ENCODE measurements at places on chromosomes 12 and 14.
A peak's percentile ranks its signal among the peaks of the same experiment; 100 is the strongest.

DNA sequence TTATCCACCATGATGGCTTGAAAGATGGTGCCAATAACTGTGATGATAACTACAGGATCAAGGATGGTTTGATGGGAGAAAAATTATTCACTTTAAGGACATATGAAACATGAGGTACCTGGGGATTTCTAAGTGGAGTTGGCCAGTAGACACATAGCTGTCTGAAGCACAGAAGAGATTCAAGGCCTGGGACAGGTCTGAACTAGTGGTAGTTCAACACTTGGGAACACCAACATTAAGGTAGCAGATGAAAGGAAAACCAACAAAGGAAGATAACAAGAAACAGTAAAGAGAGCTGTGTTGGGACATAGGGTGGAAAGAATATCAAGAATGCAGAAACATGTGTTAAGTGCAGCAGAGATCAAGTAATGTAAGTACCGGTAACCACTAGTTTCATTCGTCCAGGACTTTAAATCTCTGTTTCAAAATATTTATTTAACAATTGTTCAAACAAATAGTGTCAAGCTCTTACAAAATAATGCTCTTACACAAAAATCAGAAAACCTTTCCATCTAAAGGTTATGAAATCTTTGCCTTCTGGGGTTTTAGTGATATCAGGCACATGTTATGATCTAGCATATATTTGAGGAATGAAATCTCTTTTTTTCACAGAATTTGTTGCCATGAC is 104.7 kb downstream of the ST8SIA1 start:
- no peak for DNase-seq

DNA sequence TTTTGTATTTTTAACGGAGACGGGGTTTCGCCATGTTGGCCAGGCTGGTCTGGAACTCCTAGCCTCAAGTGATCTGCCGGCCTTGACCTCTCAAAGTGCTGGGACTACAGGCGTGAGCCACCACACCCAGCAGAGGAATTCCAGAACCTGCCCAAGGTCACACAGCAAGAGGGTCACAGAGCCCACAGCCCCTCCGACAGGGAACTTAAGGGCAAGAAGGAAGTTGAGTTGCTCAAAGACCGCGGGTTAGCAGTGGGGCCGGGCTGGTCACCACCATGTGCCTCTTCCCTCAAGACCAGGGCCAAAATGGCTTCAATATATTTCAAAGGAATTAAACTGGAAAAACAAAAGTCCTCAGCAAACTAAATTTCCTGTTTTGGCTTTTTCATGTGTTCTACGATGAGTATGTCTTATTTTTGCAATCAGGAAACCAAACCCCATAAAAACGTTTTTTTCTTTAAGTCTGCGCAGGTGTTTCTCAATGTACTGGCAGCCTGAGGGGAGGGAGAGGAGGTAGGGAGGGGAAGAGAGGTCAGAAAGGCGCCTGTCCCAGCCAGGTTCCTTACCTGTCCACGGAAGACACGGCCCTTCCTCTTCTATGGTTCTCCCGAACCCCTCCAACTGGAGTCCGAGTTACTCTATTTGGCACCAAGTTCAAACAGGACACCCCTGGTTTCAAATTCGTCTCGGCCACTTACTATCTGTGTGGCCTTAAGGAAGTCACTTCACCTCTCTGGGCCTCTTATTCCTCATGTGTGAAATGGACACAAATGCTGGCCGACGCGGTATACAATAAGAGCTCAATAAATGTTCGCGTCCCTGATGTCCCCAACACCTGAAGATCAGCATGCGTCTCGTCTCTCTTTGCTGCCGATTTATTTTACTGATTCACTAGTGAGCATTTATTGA is 778 bp downstream of the SLC8B1 start:
- DNase-seq, result peak; percentile 24

DNA sequence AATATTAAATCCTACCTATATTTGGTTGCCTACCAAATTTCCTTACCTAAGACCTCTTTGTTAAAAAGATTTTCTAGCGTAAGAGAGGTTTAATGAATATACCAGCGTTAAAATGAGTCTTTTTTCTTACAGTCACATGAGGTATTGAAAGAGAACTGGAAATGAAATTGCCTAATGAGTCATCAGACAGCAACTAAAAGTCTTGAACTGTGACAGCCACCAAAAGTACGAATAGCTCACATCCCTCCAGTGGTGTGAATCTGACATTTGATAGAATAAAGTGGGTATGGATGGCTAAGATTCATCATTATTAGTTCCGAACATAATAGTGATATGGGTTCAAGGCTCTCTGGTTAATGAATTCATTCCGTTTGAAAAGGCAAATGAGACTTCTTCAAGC is 1297.3 kb downstream of the AACS start:
- DNase-seq, result no peak

DNA sequence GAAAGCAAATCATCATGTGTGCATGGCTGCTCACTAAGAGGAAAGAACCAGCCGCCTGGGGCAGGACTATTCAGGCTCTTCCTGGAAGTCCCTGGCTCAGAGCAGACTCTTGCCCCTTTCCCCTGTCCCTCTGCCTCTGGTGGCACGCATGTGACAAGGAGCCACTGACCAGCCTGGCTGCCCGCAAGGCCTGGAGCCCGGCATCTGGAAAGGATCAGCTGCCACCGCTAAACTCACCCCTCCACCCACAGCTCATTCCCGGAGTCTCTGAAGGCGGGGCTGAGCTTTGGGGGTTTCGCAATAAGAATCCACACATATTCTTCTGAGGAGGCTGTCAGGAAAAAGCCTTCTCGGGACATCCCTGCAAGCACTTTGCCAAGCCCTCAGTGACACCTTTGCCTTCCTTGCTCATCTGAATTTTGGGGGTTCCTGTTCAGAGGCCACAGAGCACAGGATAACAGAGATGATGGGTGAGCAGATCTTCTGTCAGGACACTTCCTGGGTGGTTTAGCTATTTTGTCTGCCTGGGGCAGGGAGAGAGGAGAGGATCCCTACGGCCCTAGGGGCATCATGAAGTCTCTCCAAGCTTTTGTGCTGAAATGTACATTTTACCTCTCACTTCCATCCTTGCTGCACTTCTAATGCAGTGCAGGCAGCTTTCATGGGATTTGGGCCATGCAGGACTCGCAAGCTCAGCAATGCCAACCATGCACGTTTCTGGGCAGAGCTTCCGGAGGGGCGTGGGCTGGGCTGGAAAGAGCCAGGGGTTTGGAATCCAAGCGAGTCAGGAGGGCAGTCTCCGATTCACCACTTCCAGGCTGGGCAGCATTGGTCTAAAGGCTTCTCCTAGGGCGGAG is 124.8 kb upstream of the MAP1LC3B2 start:
- no peak for DNase-seq

GRCh38 chr14:69132513-69133181 is 20.3 kb downstream of the DCAF5 start:
- no peak for DNase-seq

DNA sequence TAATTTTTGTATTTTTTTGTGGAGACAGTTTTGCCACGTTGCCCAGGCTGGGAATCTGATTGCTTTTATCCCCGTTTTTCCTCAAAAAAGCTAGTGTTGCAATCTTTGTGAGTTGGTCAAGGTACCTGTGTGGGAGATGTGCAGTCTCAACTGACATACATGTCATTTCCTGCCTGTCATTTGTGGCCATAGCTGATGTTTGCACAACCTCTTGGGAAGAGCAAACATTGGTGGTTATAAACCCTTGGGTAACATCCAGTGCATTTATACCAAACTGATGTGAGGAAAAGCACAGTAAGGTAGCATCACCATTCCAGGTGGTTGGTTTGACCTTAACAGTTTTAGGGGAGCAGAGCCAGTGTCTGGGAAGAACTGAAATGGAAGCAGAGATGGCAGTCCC is 54.7 kb downstream of the ATG14 start:
- no peak for DNase-seq

DNA sequence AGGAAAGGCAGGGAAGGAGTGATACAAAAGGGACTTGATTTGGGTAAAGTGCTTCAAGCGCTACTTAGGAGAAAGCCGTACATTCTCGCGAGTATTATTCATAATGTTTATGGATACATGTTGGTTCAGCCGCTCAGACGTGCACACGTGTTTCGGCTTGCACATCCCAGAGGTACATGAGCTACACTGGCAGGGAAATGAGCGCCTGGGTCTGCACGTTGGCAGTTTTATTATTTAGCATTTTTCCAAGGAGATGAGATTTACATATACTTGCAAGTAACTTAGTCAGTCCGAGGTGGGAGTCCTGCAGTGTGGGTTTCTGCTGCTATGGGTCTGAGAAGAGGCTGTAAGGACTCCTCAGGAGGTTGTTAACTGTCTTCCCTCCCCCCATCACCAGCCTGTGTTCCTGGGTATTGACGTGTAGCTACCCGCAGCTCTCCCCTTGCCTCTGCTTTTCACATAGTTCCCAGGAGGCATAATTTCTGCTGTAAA is 1.5 kb downstream of the PRKCH start:
- DNase-seq, result peak; percentile 55

GRCh38 chr14:51165415-51165814 is 70.5 kb upstream of the TRIM9 start:
- DNase-seq, result no peak
